Activated T-cell treated with anti-CD3 and anti-CD28 coated beads, Interleukin-2, amount 50 U/mL, for 1 hour (primary cell): ENCODE measurements at places on chromosomes 7 and 10.

DNA sequence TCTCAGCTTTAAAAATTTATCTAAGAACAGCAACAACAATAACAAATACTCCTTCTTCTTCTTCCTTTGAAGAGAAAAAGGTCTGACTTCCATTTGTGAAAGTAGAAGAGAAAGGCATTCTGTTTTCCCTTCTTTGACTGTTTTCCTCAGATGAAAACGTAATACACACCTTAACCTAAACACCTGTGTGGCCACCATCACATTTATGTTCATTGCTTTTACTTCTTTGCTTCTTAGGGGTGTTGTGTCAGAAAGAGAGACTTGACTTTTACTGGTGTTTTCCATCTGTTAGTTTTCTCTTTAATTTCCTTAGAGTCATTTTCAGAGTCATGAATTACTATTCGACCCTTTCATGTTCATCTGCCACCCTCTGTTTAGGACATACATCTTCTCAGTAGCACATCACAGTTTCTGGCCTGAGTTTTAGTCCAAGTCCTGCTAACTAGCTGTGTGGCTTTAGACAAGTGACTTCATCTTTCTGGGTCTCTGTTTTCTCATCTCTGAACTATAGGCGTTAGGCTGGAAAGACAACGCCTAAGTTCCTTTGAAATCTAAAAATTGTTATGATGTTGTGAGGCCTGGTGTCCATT is 283.8 kb downstream of the GATA3 start:
- DNase-seq = no peak

DNA sequence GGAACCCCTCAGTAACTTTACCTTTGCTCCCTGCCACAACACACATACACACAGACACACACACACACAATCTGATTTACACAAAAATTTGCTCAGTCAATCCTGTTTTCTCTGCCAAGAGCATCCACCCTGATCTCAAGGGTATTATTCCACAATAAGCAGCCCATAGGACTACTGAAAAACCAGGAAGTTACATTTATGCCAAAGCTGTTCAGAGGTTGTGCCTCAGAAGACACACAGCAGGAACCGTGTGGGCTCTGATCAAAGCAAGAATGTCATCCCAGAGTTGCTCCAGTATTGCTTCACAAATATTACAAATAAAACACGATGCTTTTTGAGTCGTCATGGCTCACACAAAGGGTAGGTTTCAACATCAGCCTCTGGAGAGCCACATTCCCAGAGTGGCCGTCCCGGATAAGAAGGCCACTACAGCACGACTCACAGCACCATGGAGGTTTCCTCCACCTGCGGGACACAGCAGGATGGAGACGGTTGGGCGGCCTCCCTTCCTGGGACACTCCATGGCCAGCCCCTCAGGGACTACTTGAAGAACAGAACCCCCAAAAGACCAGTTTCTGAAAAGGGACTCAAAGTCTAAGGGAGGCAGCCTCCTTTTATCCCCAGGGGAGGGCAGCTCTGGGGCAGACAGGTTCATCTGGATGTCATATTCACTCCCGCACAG is 1.6 kb downstream of the AIFM2 start:
- no peak for DNase-seq

DNA sequence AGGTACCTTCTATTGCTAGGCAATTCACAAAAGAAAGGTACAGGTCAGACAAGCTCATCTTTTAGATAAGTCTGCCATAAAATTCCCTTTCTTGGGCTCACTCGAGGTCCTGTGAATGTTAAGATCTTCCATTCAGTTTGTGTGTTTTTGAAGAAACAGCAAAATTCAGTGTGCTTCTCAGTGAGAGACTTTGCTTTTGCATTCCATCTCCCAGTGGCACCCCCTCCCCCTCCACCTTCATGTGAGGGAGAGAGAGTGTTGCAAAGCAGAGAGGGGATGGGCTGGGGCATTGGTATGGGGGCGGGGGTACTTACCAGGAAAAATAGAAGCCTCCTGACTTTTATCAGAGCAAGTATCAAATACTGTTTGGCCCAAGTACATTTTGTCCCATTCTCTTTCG is 3.8 kb upstream of the TECTB start:
- DNase-seq = no peak

DNA sequence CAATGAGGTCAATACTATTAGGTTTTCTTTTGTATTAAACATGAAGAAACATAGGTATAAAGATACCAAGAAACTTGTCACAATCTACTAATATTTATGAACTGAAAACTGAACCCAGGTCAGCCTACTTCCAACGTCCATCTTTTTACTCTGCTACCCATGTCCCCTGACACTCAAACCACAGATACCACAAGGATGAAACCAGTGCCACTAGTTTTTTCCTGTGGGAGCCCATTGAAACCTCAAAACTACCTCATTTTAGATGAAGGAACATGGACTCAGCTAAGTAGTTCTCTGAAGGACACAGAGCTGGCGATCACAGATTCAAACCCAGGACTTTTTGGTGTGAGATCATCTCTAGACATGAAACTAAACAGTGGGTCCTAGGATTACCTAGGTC is 6.8 kb downstream of the TET1 start:
- DNase-seq = no peak

GRCh38 chr10:71671994-71672946 is 47.3 kb downstream of the C10orf105 start:
- DNase-seq = no peak

GRCh38 chr10:31353574-31353973 is 34.6 kb downstream of the ZEB1 start:
- no peak for DNase-seq

GRCh38 chr10:85492684-85493083 is 873.9 kb downstream of the GRID1 start:
- no peak for DNase-seq
